Activated naive CD4-positive, alpha-beta T cell treated with anti-CD3 and anti-CD28 coated beads for 36 hours (primary cell): ENCODE measurements at places on chromosomes 16 and 17.

DNA sequence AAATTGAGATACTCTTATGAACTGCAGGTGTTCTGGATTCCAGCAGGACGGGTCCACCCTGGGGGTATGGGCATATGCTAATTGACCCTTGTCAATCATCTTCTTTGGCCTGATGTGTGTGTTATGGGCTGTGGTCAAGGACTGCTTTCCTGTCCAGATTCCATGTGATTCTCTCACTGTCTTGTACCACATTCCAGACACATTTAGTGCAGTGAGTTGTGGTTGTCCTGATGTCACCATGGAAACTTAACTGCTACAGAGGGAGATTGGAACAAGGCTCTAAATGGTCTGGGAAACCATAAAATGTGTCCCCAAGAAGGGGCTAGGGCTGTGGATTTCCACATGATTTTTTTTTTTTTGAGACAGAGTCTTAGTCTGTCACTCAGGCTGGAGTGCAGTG, 367.4 kb downstream of the UTP18 start:
- DNase-seq: no peak

DNA sequence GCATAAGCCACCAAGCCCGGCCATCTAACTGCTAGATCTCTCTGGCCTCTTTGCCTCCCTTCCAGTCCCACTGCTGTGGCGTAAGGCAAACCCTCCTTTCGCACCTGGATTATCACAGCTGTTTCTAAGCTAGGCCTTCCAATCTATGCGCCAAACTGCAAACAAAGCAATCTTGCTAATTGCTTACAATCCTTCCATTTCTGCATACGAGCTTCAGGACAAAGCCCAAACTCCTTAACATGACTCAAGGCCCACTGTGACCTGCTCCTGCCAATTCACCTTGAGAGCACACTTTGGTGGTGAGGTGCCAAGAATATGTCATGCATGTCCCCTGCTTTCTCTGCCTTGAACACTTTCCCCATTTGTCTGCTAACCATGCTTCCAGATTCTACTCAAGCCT, 6.0 kb upstream of the ARL5C start:
- DNase-seq: no peak

DNA sequence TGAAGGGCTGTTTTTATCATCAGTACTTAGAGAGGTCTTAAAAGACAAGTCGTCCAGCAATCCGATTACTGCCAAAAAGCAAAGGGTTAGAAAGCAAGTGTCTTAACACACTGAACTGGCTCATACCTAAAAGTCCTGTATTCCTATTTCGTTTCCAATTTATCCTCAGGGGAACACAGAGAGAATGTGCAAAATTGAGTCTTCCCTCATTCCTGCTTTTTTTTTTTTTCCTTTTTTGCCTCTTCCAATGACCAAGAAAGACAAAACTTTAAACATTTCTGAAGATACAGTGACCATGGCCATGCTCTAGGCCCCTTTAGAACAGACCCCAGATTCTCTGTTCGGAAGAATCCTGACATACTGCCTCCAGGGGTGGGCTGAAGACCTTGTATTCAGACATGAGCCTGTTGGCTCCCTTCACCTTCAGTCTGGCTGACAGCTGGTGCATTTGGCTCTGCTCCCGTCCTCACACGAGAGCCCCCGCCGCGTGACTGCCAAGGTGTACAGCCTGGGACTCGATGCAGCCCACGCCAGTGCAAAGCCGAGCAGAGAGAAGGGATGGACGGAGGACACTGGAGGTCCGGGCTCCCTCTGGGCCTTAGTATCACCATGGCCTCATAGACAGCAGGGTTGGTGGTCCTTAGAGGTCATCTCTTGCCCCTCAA, 47.0 kb downstream of the COTL1 start:
- DNase-seq: no peak

- DNase-seq: no peak
Measured at GRCh38 chr17:50128441-50129352, 1.3 kb downstream of the SAMD14 start.
